Stimulated activated CD4-positive, alpha-beta T cell treated with anti-CD3 and anti-CD28 coated beads, Interleukin-1b, Interleukin-23, amount 100 ng/mL, for 48 hours (primary cell): ENCODE measurements at places on chromosomes 7 and 10.

DNA sequence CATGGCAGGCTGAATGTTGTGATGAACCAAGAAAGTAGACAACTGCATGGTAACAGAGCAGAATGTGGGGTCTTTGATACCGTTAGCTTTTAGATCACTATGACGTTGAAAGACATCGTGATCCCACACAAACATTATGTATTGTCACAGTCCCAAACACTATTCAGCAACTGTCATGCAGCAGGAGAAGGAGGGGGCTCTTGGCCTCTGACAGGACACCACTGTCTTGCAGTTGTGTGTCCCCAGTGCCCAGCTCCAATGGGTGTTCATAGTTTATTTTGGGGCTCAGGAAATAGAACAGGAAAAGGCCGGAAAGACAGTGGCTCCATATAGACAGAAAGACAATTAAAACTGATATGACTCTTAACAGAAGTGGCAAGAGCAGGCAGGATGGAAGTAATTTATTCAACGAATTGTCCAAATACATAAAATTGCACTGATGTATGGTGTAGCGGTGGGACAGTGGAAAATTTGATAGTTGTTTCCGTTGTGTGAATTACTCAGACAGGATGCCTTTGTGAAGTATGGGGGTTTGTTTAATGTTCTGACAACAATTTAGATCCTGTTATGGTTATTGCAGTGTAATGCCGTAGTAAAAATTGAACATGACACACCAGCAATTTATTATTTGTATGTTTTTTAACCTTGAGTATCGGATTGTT is 292.0 kb downstream of the LRMDA start:
- no peak for DNase-seq

- DNase-seq, result no peak
Measured at GRCh38 chr7:95323410-95324129, 762 bp downstream of the PON1 start.

GRCh38 chr10:43263551-43264343 is 3.1 kb downstream of the RASGEF1A start:
- DNase-seq, result no peak

- no peak for DNase-seq
Measured at GRCh38 chr10:82817676-82818422, 942.9 kb downstream of the NRG3 start.

DNA sequence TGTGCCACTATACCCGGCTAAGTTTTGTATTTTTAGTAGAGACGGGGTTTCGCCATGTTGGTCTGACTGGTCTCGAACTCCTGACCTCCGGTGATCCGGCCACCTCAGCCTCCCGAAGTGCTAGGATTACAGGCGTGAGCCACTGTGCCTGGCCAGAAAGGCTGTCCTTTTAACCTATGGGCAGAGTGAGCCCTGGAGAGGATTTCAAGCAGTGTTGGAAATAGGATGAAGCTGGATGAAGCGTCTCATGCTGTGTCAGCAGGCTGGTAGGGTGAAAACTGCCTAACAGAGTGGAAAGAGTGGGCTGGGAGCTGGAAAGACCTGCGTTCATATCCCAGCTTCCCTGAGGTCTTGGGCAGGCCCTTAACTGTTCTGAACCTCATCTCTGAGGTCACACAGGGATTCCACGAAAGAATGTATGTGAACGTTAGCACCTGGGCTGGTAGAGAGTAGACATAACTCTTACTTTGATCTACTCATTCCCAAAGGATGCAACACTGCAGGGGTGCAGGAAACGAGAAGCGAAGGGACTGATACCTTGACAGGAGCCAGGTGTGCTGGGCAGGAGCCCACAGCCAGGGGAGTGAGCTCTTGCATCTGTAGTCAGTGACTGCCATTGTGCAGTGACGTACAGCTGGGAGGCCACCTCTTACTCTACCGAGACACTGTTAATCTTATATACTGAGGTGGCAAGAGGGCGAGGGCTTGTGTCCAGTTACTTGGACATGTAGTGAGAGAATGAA is 34.1 kb downstream of the WBP1L start:
- no peak for DNase-seq

GRCh38 chr7:74052628-74053027 is 24.7 kb downstream of the ELN start:
- DNase-seq, result no peak

DNA sequence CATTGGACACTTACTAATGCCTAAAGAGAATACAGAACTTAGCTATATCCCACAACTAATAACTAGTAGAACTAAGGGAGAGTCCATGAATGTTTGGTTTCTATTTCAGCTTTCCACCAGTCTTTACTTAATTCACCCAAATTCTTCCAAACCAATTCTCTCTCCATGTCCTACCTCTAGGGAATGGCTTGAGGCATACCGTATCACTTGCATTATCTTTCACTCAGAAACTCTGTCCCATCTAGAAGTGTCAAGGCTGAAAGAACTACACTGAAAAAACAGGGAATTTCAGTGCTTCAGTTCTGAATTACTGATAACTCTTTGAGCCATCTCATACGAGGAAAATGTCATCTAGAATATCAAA is 758 bp downstream of the TMEM168 start:
- no peak for DNase-seq

GRCh38 chr10:79165070-79165778 is 96.5 kb downstream of the ZMIZ1 start:
- DNase-seq, result no peak

DNA sequence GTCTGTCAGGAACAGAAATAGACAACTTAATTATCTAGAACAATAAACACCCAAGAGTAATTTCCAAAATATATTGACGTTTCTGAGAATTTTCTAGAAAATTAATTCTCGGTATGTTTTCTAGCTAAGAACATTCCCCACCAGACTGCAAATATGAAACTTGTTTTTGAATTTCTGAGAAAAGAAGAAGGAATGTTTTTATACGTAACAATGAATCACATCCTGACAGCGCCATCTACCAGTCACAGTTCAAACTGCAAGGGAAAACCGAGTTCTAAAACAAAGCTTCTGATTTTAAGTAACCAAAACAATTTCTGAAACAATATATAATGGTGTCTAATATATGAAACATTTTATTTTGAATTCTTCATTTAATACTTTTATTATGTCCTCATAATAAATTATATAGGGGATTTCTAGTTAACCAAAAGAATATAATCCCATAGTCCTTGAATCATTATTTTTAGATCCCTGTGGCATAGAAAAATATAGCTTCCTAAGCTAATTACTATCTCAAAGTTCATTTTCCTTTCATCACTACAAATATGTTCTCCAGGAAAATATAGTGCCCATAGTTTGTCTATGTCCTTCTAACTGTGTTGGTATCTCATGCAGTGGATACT is 34.5 kb upstream of the MEOX2 start:
- DNase-seq, result no peak

- no peak for DNase-seq
Measured at GRCh38 chr7:72286519-72286918, 125.6 kb downstream of the CALN1 start.

- no peak for DNase-seq
Measured at GRCh38 chr10:33233221-33233620, 101.2 kb downstream of the NRP1 start.

GRCh38 chr10:65559369-65559768 is 1366.5 kb upstream of the LRRTM3 start:
- DNase-seq, result no peak

GRCh38 chr7:129159539-129159938 is 15.0 kb downstream of the TSPAN33 start:
- DNase-seq, result no peak

GRCh38 chr7:158362912-158363905 is 224.4 kb downstream of the PTPRN2 start:
- no peak for DNase-seq

GRCh38 chr7:10015687-10016086 is 958.0 kb upstream of the PHF14 start:
- no peak for DNase-seq

DNA sequence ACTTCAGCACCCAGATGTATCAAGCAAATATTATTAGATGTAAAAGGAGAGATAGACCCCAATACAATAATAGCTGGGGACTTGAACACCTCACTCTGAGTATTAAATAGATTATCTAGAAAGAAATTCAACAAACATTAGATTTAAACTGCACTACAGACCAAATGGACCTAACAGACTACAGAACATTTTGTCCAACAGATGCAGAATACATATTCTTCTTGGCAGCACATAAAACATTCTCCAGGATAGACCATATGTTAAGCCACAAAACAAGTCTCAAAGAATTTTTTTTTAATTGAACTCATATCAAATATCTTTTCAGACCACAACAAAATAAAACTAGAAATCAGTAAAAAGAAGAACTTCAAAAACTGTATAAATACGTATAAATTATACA is 130.4 kb downstream of the MTERF1 start:
- DNase-seq, result no peak

- no peak for DNase-seq
Measured at GRCh38 chr7:130290745-130291144, 2.2 kb upstream of the CPA4 start.

DNA sequence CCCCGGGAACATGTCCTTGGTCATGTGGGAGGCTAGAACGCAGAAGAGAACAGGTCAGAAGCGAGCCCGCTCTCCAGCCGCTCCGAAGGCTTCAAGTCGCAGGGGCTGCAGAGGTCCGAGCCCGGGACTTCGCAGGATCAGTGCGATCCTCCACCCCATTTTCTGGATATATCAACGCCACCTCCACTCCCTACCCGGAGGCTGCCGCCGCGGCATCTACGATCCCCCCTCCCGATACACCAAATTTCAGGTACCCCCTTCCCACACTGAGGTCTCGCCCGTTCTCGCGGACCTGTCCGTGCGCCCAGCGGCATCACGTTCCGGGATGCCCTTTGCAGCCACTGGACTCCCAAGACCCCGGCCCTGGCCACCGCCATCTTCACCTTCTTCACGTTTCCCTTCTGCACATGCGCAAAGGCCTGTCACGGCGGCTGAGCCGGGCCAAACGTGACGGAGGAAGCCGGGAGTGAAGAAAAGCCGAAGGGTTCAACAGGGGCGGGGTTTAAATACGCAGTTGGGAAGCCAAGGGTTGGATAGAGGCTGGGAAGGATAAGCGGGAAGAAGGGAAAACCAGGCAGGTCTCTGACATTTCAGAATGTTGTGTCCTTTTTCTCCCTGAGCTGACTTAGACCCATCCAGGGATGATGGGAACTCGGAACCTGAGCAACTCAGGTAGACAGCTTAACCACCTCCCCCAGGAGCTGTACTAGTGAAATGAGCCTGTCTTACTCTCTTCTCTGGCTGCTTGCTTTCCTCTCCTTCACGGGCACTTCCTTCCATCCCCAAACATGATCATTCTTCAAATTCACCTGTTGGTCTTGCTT is at the start of gene NDUFB8:
TSS of gene NDUFB8 (minus strand) at position 397 of the 824 bp plus-strand sequence. CDS start at position 377, 20 bp downstream.
- peak; percentile 89 for DNase-seq

DNA sequence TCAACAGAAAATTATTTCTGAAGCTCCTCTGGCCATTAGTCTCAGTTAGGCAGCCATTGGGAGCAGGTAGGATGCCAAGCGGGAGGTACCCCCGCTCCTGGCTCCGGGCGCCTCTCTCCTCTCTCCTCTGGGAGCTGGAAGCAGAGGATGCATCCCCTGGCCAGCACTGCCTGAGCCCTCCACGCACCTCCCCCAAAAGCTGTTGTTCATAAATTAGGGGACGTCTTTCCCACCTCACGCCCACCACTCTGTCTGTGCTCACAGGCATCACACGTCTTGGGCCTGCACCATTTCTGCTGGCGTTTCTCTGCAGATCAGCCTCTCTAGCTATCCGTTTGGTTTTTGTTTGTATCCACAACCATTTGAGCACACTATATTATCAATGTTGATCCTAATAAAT is 609.0 kb upstream of the FOXK1 start:
- no peak for DNase-seq

DNA sequence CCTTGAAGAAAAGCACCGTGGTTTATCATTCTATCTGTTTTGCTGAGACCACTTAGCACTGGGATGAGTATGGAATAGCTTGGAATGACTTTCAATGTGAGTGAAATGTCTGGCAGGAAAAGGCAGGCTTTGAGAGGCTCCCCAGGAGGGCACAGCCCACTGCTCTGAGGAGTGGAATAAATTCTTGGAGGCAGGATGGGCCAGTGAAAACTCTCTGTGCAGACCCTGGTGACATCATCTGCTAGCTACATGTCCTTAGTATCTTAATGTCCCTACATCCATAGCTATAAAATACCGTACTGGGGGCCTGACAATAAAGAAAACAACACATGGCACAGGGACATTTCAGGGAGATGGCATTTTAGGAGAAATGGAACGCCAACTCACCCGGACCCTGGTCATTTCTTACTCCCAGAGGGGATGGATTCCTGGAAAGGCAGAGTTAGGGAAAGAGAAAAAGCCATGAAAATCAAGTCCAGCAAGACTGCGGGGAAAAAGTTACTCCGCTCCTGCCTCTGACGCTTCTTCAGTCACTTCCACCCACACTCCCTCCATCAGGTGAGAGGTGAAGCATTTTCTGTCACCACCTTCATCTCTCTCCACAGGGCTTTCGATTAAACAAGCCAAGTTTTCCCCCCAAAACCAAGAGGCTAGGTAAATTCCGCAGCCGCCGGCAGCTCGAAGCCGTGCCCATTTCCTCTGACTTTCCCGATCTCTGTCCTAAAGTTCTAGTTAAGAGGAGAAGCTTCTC is 991 bp downstream of the ZNF239 start:
- no peak for DNase-seq

GRCh38 chr10:27312854-27313253 is 72.3 kb upstream of the ACBD5 start:
- DNase-seq, result no peak

- no peak for DNase-seq
Measured at GRCh38 chr7:908159-908581, 31.8 kb downstream of the GET4 start.

GRCh38 chr10:29774475-29774874 is 139.7 kb upstream of the SVIL start:
- DNase-seq, result no peak

GRCh38 chr10:43166880-43167497 is 28.7 kb downstream of the CSGALNACT2 start:
- no peak for DNase-seq

GRCh38 chr10:12299222-12299965 is 50.0 kb upstream of the CAMK1D start:
- DNase-seq, result no peak

- DNase-seq, result no peak
Measured at GRCh38 chr7:65974191-65974801, 7.7 kb downstream of the GUSB start.

DNA sequence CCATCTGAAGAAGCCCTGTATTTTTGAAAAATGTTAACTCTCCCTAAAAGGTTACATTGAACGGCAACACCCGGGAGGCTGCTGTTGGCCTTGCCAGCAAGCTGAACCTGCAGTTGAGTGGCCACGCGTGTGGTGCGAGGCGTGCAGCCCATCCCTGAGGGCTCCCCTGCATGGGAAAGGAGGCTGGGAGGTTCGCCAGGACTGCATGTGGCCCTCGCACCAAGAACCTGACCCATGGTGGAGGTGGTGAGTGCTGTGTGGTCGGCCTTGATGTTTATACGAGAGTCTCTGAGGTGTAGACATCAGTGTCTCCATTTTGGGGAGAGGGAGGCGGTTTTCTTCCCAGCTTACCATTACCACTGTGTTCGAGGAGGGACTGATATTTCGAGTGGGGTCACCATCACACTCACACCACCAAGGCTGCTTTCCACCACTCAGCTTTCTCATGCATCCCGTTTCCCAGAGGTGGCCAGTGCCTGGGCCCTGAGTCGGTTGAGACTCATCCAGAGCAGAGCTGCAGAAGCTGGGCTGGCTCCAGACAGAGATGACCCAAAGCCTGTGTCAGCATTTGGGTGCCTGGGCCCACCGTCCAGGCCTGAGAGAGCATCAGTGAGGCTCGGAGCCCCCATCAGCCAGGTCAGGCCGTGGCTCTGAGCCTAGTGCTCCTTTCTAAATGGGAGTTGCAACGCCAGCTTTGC is 222.6 kb downstream of the EBF3 start:
- no peak for DNase-seq
